Stimulated activated CD8-positive, alpha-beta memory T cell treated with anti-CD3 and anti-CD28 coated beads, Interleukin-15, amount 100 ng/mL, for 24 hours (primary cell): ENCODE measurements at places on chromosomes 11 and 22.

DNA sequence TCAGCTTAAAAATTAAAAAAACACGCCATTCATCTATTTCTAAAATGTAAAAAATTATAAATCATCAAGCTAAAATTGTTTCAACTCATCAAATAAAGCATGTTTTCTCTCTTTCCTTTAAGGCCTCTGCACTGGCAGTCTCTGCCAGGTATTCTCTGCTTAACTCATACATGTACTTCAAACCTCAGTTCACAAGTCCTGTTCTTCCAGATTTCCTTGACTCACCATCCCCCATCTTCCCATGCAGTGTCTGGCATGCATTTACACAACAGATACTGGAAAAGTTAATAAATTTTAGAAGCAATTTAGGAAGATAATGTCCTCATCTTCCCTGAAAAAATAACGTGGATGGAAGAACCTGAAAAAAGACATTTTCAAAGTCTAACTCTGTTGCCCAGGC is 32.5 kb downstream of the CSTF3 start:
- DNase-seq: no peak

DNA sequence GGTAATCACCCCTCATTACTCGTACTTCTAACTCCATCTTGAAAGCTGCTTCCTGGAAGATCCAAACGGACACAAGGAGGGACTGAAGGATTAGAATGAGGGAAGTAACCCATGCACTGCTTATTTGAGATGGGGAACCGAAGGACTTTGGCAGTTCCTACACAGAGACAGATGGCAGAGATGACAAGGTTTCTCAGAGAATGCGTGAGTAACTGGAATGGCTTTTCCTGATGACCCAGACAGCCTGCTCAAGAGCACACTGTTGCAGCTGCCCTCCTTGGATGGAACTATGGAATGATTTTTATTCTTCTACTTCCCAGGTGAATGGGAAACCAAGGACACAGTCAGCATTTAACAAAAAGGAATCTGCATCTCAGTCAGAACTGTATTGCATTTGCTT is 7.3 kb downstream of the KCNJ11 start:
- DNase-seq: no peak

DNA sequence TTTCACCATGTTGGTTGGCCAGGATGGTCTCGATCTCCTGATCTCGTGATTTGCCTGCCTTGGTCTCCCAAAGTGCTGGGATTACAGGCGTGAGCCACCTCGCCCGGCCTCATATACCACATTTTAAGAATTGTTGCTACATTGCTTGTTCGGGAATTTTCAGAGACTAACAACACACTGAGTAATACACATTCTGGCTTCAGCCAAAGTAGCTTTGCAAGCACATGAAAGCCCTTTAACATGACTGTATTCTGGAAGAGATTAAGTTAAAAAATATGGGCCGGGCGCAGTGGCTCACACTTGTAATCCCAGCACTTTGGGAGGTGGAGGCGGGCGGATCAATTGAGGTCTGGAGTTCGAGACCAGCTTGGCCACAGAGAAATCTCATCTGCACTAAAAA is 15.0 kb downstream of the CRTAM start:
- no peak for DNase-seq

DNA sequence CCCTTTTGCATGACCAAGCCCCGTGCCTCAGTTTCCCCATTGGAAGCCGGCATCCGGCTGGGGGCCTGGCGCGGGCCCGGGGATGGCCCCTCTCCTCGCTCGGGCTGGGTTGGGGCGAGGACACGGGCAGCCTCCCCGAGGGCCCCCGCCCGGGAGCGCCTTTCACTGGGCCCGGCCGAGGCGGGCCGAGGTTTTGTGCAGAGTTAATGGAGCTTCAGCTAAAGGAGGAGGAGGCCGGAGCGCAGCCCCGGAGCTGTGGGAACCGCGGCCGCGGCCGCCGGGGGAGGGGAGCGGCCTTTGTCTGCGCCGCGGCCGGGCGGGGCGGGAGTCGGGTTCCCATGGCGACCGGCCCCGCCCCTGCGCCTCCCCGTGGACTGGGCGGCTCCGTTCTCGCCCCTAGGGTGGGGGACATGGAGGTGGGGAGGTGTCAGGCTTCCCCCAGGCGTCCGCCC is 1.4 kb upstream of the MAPK11 start:
- DNase-seq: no peak

GRCh38 chr11:85685820-85686459 is at the start of gene CCDC89:
TSS of gene CCDC89 (minus strand) at chr11:85686195. CDS start at chr11:85686130, 65 bp downstream.
- no peak for DNase-seq

GRCh38 chr22:46993633-46994032 is 231.2 kb downstream of the TBC1D22A start:
- DNase-seq: no peak

DNA sequence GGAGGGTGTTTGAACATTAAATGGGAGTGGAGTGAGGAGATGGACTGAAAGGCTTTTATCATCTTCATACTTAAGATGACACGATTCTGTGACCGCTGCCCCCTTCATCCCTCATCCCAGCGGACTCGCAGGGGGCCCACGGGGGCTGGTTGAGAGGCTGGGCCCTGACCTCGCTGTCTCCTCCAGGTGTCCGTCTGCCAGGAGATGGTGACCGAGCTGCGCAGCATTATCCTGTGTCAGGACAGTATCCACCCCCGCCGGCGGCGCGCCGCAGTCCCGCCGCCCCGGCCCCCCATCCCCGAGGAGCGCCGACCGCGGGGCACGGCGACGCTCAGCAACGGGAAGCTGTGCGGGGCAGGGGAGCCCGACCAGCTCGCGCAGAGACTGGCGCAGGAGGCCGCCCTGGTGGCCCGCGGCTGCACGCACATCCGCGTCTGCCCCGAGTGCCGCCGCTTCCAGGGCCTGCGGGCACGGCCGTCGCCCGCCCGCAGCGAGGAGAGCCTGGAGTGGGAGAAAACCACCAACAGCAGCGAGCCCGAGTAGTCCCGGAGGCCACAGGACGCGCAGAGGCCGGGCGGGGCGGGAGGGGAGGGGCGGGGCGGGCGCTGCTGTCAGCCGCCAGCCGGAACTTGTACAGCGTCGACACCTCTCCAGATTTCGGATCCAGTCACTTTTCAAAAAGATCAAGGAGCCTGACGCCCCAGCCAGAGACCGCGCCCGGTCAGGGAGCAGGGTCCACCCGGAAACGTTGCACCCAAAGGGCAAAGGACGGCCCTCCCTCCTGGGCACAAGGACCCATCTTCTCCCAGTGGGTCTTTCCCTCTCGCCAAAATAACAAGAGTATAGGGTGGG is 38.0 kb upstream of the TBCEL start:
- no peak for DNase-seq

DNA sequence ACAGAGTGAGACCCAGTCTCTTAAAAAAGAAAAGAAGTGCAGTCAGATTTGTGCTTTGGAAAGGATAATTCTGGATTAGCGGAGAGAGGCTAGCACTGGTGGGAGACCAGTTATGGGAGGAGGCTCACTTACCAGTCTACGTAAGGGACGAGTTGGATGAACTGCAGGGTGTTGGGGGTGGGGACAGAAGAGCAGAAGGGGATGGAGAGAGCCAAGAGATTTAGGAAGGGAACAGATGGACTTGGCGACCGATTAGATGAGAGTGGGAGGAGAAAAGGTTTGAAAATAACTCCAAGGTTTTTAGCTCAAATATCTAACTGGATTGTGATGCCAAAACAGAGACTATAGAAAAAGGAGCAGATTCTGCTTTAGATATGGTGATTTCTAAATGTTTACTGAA is 81.4 kb downstream of the SFI1 start:
- no peak for DNase-seq

DNA sequence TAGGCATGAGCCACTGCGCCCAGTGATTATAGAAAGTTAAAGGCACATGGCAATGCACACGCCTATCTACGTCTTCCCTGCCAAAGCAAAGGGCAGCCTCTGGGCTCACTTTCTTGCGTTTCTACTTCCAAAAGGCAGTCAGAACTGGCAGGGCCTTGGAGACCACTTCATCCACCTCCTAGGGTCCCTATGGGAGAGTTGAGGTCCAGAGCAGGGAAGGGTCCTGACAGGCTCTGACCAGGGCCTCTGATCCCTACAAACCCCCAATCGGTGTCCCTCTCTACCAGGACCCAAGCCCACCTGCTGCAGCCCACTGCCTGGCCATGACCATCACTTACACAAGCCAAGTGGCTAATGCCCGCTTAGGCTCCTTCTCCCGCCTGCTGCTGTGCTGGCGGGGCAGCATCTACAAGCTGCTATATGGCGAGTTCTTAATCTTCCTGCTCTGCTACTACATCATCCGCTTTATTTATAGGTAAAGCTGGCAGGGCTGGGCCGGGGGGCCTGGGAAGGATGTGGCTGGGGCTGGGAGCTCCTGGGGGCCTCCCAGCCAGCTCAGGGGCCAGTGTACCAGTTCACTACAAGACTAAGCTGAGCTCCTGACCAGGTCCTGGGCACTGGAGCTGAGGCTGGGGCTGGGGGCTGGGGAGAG is 1.5 kb downstream of the BEST1 start:
- no peak for DNase-seq

DNA sequence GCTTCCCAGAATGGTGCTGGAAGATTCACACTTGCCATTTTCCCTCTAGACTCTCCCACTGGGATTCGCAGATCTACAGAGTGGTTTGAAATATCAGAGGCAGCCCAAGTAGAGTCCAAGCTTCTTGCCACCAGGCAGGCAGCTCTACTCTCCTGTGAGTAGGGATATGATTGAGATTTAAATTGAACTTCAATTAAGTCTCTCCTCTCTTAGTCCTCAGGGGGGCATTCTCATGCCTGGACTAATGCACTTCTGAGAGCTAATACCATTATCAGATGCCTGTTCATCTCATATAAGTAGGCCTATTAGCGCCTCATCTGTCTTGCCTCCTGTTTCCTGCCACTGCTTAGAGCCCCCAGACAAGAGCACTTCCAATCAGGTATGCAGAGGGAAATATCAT is 25.5 kb upstream of the AMPD3 start:
- no peak for DNase-seq

GRCh38 chr11:35348898-35349687 is 70.3 kb downstream of the SLC1A2 start:
- no peak for DNase-seq

DNA sequence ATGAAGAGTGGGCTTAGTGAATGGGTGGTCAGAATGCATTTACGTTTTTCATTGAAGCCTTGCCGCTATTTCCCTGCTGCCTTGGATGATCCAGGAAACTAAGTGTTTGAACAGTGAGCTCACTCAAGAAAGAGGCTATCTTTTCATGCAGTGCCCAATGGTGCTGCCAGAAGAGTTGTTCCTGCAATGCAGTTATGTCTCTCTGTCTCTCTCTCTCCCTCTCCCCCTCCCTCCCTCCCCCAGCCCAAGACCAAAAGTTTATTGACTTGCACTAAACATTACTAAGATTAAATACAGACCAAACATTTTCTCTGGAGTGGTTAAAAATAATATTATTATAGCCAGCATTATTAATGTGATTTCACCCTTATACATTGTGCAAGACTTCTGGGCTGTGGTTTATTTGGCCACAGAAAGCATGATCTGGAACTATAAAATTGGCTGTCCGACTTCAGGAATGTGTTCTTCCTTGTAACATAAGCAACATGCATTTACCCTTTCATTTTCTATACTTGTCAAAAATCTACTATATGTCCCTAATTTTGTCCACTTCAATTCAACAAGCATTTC is 6.6 kb upstream of the FUT4 start:
- DNase-seq: no peak

- no peak for DNase-seq
Observed at GRCh38 chr22:50081426-50082196, 3.6 kb downstream of the MLC1 start.

DNA sequence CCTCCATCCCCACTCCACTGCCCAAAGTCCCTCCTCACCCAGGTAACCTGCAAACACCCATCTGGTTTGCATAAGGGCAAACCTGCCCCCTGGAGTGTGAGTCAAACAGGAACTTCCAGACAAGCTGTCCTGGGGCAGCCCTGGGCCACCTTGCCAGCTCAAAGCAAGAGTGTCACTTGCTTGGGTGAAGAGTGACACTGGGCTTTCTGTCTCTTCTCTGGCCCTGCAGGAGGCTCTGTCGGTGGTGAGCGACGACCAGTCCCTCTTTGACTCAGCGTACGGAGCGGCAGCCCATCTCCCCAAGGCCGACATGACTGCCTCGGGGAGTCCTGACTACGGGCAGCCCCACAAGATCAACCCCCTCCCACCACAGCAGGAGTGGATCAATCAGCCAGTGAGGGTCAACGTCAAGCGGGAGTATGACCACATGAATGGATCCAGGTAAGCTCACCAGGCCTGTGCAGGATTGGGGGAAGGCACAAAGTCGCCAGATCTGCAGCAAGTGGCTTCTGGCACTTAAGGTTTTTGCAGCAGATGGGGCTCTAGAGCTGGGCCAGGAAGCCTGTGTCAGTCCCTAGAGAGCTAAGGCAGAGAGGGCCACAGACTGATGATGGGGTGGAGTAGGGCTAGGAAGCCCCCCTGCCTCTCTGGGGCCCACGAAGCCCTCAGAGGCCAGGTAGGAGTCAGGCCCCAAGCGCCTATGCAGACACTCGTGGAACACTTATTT is 64.2 kb downstream of the FLI1 start:
- no peak for DNase-seq

DNA sequence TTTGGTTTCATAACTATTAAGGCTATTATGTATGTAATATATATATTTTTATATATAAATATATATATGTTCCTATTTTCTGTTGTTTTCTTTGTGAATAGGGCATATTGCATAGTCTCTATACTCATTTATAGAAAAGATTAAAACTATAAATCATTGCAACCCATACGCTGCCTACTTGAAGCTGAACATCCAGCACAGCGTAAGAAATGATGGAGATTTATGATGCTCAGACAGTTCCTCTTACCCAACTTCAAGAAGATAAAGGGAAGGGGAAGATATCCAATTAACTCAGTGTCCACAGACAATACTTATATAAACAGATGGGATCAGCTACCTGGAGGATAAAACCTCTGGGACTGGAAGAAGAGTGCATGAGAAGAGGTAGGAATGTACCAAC is 791.7 kb downstream of the FAM181B start:
- DNase-seq: no peak

- DNase-seq: no peak
Observed at GRCh38 chr22:46362203-46362933, 26.9 kb downstream of the TRMU start.

GRCh38 chr22:26447584-26448329 is 18.7 kb downstream of the ASPHD2 start:
- DNase-seq: no peak

- no peak for DNase-seq
Observed at GRCh38 chr11:102010776-102011494, 36.3 kb upstream of the CFAP300 start.

DNA sequence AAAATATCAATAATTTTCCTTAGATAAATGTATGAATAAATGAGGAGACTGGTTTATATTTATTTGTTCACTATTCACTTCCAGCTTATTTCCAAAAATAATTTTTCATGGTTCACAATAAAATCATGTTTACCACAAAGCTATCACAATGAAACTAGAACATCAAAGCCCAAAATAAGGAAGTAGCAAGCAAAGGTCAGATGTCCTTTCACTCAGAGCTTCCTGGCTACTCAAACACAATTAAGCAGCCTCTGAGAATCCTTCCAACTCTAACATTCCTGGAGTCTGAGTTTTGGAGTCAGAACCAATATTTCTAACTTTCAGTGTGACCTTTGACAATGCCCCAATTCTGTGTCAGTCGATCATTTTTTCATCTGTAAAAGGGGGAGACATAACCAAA is 527.0 kb downstream of the SOX6 start:
- DNase-seq: no peak

GRCh38 chr11:113906516-113906915 is 1.9 kb downstream of the HTR3B start:
- no peak for DNase-seq

- no peak for DNase-seq
Observed at GRCh38 chr11:78664636-78665035, 90.0 kb upstream of the NARS2 start.

GRCh38 chr11:93063086-93063485 is 93.6 kb downstream of the MTNR1B start:
- DNase-seq: no peak

GRCh38 chr11:67483831-67484665 is 1.2 kb downstream of the AIP start:
- DNase-seq: no peak
